Melanocyte of skin (primary cell): ENCODE measurements at places on chromosomes 7 and 10. TPM values are rescaled to one million over a fixed set of nuclear protein-coding genes. Genes with fewer than 3 reads are reported as not detected.

Gene C10orf105
- total RNA-seq, result not detected in 2 replicates

Gene TEX36
- not detected in 2 replicates for total RNA-seq

Gene HMX3
- not detected in 2 replicates for total RNA-seq

Gene RPEL1
- 0.15 and 0.33 TPM in 2 replicates for total RNA-seq

Gene SSBP1
- total RNA-seq, result 126 and 158 TPM in 2 replicates

Gene GPR15LG
- total RNA-seq, result not detected in 2 replicates

Gene FOXI2
- total RNA-seq, result not detected in 2 replicates

Gene PLA2G12B
- total RNA-seq, result not detected in 2 replicates

Gene TRPV6
- total RNA-seq, result not detected in 2 replicates

Gene TSPAN12
- 0.69 and 0.73 TPM in 2 replicates for total RNA-seq

Gene CPA5
- not detected in 2 replicates for total RNA-seq

Gene ACTR3C
- total RNA-seq, result 3.0 and 7.6 TPM in 2 replicates

Gene TMEM273
- not detected in 2 replicates for total RNA-seq

Gene LMBR1
- total RNA-seq, result 28.2 and 44.0 TPM in 2 replicates

Gene FAM24A
- total RNA-seq, result not detected in 2 replicates

Gene RTKN2
- 7.6 and 7.7 TPM in 2 replicates for total RNA-seq

Gene RNF148
- total RNA-seq, result under 0.01 and 1.4 TPM in 2 replicates

Gene MRC1
- under 0.01 TPM in 2 replicates for total RNA-seq

Gene MRPS17
- total RNA-seq, result 16.5 and 17.0 TPM in 2 replicates

Gene CCDC172
- not detected in 2 replicates for total RNA-seq

Gene ASB10
- total RNA-seq, result not detected in 2 replicates

Gene KIF11
- total RNA-seq, result 13.8 and 15.1 TPM in 2 replicates

Gene PLXNA4
- under 0.01 TPM in 2 replicates for total RNA-seq

Gene FEZF1
- total RNA-seq, result not detected in 2 replicates

Gene RAMP3
- 0.15 TPM in 1 of 2 replicates, not detected in the other for total RNA-seq

Gene NEUROD6
- not detected in 2 replicates for total RNA-seq

Gene MEOX2
- total RNA-seq, result not detected in 2 replicates

Gene ZNF800
- total RNA-seq, result 20.0 and 29.9 TPM in 2 replicates

Gene ALDH18A1
- 44.4 and 84.3 TPM in 2 replicates for total RNA-seq

Gene FAM20C
- total RNA-seq, result 5.3 and 7.2 TPM in 2 replicates

Gene UCN3
- total RNA-seq, result not detected in 2 replicates

Gene AKR1C8
- total RNA-seq, result not detected in 2 replicates

Gene TMEM176B
- not detected in 2 replicates for total RNA-seq

Gene GBX1
- not detected in 2 replicates for total RNA-seq

Gene AQP1
- 0.31 TPM in 1 of 2 replicates, not detected in the other for total RNA-seq

Gene UNCX
- not detected in 2 replicates for total RNA-seq

Gene ODAD2
- 0.36 TPM in 1 of 2 replicates, not detected in the other for total RNA-seq

Gene VSTM2A
- total RNA-seq, result not detected in 2 replicates

Gene ASAH2
- 0.67 and 1.9 TPM in 2 replicates for total RNA-seq

Gene MNX1
- total RNA-seq, result not detected in 2 replicates

Gene MRLN
- total RNA-seq, result not detected in 2 replicates

Gene CARD11
- total RNA-seq, result not detected in 2 replicates

Gene CFAP46
- 0.69 and 0.73 TPM in 2 replicates for total RNA-seq

Gene HPS6
- total RNA-seq, result 40.3 and 41.0 TPM in 2 replicates

Gene SSC4D
- total RNA-seq, result 0.33 and 0.93 TPM in 2 replicates

Gene FIS1
- total RNA-seq, result 142 and 150 TPM in 2 replicates

Gene TUBB8
- total RNA-seq, result not detected in 2 replicates

Gene PIP
- total RNA-seq, result not detected in 2 replicates

Gene CLCN1
- total RNA-seq, result not detected in 2 replicates

Gene LRMDA
- 26.6 and 45.8 TPM in 2 replicates for total RNA-seq

Gene SPDYE6
- not detected in 2 replicates for total RNA-seq

Gene ASZ1
- not detected in 2 replicates for total RNA-seq

Gene SEC61G
- 131 and 175 TPM in 2 replicates for total RNA-seq
